ENCODE measurements at places on chromosomes 13 and 19. TPM values are rescaled to one million over a fixed set of nuclear protein-coding genes. Genes with fewer than 3 reads are reported as not detected.

DNA sequence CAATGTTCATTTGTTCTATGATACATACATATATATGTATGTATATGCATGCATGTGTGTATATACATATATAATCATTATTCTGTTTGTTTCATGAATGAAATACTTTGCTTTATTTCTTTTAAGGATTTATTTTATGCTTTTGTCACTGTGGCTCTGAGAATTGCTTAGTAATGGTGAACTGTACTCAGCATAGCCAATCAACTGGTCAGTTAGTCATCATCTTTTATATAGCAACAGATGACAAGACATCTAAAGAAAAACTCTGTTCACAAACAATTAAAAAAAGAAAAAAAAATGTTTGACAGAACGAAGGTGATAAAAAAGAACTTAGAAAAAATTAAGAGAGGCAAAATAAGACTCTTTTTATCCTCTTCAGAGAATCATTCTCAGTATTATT is 1440.3 kb downstream of the PCDH9 start:
- no peak for DNase-seq

GRCh38 chr19:2455851-2456570 is 748 bp downstream of the LMNB2 start:
- peak; percentile 21 for DNase-seq

The CEACAM3 gene
- not detected for total RNA-seq

DNA sequence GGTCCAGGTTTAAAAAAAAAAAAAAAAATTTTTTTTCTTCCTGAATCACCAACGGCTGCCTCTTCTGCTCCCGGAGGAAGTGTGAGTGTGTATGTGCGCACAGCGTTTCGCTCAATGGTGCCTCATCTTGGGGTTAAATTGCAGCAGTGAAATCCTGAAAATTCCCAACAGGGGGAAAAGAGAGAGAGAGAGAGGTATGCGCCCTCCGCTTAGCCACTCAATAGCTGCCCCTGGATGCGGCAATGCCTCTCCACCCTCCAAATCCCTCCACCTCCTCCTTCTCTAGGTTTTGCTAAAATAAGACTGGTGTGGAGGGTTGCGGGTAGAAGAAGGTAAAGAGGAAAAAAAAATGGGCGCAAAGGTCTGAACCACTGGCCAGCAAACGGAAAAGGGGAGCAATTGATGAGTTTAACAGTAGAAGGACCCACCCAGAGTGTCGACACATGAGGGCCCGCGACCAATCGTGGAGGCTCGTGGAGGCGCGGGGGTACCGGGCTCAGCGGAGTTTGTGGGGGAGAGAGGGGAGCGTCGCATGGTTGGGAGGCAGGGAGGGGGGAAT is 853 bp upstream of the CACNA1A start:
- DNase-seq: no peak

DNA sequence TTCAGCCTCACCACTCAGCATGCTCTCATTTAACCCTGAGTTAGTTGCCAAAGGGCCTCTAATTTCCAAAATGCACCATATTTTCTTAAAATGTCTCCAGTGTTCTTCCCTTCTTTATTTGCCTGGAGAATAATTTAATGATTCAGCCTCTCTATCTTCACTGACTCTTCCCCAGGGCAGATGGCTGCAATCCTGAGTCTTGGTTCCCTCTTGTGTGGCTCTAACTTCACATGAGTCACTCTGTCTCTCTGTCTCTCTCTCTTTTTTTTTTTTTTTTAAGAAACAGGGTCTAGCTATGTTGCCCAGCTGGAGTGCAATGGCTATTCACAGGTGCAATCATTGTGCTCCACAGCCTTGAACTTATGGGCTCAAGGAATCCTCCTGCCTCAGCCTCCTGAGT is 251.4 kb downstream of the VWA8 start:
- DNase-seq: no peak
